ENCODE measurements at places on chromosomes 1 and 21. TPM values are rescaled to one million over a fixed set of nuclear protein-coding genes. Genes with fewer than 3 reads are reported as not detected.

GRCh38 chr1:115218034-115218405 is 120.0 kb downstream of the NGF start:
- no peak for DNase-seq

The TAF13 gene
- 25.9 TPM for total RNA-seq

DNA sequence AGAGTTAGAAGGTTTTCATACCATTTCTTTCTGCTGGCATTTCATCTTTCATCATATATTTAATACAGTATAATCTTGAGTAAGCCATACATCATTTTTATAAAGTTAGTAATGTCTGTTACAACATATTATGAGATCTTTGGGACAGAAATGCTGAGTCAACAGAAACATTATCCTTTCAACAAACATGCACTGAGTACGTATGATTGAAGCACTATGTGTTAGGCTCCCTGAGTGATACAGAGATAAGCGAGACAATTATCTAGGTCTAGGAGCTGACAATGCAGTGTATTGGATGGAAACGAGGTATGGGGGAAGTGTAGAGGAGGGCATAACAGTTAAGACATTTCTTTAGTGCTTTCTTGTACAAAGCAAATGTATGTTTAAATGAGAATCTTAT is 19.7 kb upstream of the GPR52 start:
- DNase-seq: no peak

DNA sequence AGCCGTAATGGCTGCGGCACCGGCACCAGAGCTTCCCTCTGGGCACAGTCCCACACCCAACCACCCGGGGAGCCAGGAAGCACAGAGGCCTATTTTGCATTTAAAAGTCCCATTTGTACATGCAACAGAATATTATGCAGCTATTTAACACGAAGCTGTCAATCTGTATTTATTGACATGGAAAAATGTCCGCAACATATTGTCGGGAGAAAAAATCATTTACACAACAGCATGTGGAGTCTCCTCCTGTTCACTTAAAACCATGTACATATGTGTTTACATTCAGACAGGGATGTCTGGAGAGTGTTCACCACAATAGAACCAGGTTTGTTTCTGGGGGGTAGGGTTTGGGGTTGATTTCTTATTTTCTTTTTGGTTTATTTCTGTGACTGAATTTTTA is 63.4 kb upstream of the GRIK3 start:
- no peak for DNase-seq

- no peak for DNase-seq
Observed at GRCh38 chr21:40466893-40467483, 380.0 kb downstream of the DSCAM start.

The AADACL4 gene
- total RNA-seq: not detected

All from activated T-cell treated with anti-CD3 and anti-CD28 coated beads, Interleukin-2, amount 50 U/mL, for 72 hours (primary cell).